ENCODE measurements at places on chromosomes 1 and 21.
A peak's percentile ranks its signal among the peaks of the same experiment; 100 is the strongest.

GRCh38 chr21:35438643-35439404 lies 389.7 kb upstream of the RUNX1 start:
- no peak for DNase-seq

GRCh38 chr1:110242062-110242461 lies 31.9 kb downstream of the KCNC4 start:
- no peak for DNase-seq

- no peak for DNase-seq
Observed at GRCh38 chr21:26806801-26807295, 38.4 kb downstream of the ADAMTS1 start.

GRCh38 chr21:29240136-29240535 lies 58.6 kb upstream of the BACH1 start:
- DNase-seq, result no peak

DNA sequence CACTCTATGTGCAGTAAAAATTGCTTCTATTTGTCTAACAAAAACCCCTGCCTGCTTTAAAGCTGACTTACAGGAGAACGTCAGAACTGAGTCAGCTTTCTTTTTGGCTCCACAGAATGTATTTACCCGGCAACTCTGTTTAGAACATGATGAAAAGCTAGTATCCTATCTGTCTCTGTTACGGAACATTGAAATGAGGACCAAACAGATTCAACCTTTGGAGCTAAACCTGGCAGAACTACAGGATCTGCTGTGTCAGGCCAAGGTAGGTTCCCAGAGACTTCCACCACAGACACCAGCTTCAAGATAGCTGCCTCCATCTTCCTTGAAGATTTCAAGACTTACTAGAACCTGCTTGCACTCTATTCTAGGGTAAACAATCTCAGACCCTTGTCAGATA lies 132.6 kb downstream of the MACF1 start:
- no peak for DNase-seq

DNA sequence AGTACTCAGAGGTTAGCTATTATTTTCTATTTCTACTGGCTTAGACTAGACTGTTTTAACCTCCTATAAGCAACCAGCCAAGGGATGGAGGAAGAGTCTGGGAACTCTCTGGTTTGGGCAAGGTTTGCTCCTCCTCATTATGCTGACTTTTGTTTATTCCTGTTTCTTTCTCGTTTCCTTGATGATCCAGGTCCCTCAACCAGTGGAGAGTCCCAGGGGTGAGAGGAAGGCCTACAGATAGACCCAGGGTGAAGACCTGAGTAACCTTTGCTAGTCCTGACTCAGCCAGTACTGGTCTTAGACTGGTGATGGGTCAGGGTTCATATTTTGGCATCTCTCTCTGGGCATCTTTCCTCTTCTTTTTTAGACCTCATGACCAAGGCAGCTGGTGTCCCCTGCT lies 5.4 kb downstream of the TUFT1 start:
- DNase-seq, result no peak

DNA sequence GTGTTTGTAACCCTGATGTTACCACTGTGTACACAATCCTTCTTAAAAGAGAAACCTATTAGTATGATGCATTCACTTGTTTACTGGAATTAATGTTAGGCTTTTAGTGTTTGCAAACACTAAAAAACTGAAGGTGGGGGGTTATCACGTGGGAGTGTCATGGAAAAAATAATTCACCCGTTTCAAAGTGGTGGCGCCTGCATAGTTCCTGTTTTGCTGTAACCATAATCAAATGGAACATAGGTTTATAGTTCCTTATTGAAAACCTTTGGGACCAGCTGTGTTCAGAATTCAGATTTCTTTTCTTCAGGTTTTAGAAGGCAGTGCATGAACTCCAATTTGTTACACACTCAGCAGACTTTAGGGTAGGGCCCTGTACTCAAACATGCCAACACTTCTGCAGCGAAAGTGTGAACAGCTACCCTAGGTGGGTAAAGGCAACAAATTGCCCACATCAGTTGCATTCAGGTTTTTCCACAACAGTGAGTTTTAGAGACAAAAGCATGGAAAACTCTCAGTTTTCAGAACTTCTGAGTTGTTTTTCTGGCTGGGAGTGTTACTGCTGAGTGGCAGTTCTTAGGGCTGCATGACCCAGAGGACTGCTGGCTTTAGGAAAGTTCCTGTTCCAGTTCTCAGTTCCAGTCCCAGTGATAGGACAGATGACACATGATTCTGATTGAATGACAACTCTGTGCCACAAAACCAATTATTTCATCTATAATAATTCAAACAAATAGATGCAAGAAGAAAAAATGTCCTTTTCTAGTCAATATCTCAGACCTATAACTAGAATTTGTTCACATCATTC lies 29.1 kb upstream of the IVNS1ABP start:
- peak; percentile 23 for DNase-seq

DNA sequence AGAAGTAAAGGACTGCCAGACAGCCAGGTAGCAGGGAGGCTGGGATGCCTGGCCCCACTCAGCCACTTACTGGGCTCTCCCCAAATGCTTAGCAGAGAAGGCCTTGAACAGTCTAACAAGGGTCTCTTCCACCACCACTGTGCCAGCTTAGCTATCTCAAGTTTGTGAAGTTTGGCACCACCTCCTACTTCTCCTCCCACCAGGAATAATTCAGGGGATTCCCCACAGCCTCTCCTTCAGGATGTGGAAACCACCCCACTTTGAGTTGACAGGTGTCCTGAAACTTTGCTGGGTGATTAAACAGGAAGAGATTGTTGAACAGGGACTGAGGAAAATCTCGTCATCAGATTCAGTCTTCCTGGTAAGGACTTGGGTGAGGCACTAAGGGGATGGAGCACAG lies 59.4 kb upstream of the ATP1B1 start:
- no peak for DNase-seq

- DNase-seq, result no peak
Observed at GRCh38 chr21:46284733-46285132, 678 bp downstream of the MCM3AP start.

DNA sequence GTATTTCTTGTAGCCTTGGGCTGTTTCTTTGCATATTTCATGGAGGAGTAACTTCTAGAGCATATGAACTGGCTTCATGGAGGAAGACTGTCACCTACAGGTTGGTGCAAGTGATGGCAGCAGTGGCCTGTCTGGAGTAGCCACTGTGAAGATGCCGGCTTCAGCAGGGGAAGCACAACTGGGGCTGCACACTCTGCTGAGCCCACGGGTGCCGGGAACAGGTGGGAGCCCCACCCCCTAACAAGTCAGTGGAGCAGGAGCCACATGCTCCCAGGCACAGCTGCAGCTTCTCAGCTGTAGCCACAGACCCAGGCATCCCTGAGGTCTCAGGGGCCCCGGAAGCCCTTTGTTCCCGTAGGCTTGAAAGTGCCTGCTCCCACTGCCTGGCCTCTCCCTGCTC lies 43.2 kb upstream of the C1orf185 start:
- DNase-seq, result peak; percentile 51

DNA sequence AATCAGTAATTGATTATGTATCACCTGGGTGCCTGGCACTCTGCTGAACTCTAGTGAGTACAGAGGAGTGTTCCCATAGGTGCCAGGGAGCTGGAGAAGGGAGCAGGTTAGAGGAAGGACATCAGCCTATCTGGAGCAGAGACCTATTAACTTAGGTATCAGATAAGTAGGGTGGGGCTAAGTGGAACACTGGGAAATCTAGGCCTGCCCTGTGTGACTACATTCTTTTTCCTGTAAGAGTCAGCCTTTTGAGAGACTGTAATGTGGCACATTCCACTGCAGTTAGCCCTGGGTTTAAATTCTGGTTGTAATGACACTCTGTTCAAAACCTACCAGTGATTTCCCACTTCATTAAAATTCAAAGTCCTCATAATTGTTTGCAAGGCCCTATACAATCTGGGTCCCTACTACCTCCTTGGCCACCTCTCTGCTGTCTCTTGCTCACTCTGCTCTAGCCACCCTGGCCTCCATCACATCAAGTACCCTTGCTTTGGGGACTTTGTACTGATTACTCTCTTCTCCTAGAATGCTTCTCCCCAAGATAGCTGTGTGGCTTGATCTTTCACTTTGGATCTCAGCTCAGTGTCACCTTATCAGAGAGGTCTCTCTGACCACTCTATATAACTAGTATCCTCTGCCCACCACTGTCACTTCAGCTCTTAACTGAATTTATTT lies 12.9 kb downstream of the STX12 start:
- no peak for DNase-seq

- DNase-seq, result no peak
Observed at GRCh38 chr1:173440430-173440829, 36.7 kb upstream of the PRDX6 start.

- DNase-seq, result no peak
Observed at GRCh38 chr1:174703309-174703708, 255.5 kb downstream of the GPR52 start.

- no peak for DNase-seq
Observed at GRCh38 chr1:230394134-230394533, 32.0 kb downstream of the PGBD5 start.

DNA sequence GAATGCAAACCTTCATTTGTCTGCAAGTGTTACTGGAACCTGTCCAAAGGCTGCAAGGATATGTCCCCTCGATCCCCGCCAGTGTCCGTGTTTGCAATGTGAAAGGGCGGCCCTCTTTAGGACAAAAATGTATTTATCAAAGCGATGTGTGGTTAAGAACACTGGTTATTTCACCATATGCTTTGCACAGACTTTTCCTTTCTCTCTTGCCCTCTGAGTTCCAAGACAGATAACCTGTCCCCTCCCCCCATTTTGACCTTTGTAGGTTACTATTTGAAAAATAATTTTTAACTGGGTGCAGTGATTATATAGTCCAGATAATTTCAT lies 1.8 kb downstream of the CHRM3 start:
- no peak for DNase-seq

- DNase-seq, result no peak
Observed at GRCh38 chr1:59137276-59137615, 159.6 kb upstream of the FGGY start.

GRCh38 chr21:37422382-37422781 lies 55.8 kb downstream of the DYRK1A start:
- DNase-seq, result no peak

DNA sequence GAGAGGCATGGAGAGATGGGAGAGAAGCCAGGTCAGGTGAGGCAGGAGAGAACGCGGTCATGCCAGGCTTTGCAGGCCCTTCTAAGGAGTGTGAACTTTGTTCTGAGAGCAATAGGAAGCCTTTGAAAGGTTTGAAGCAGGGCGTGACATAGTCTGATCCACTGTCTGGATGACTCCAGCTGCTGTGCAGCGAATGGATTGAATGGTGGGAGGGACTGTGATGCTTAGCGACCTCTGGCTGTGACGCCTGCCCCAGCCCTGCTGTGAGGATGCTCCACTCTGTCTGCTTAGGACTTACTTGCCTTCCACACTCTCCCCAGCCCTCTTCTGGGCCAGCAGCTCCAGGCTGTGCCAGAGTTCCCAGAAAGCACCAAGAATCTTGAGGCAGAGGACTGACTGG lies 41.8 kb upstream of the POU3F1 start:
- no peak for DNase-seq

DNA sequence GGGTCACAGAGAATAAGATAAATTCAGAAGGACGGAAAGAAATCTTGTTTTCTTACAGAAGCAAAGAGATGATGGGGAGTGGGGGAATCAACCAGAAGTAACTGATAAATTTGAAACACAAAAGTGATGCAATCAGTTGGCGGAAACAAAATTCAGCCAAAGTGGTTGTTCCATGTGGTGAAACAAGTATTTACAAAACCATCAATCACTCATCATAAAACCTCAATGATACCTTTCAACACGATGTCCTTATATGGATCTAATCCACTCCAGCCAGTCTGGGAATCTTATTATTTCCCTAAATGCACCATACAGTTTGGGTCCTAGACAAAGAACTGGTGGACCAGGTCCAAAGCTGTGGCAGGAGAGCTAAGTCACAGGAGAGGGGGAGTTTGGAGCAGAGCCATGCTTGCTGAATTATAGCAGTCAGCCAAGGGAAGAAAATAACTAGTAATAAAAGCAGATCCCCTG lies 303.8 kb upstream of the LRRC7 start:
- no peak for DNase-seq

DNA sequence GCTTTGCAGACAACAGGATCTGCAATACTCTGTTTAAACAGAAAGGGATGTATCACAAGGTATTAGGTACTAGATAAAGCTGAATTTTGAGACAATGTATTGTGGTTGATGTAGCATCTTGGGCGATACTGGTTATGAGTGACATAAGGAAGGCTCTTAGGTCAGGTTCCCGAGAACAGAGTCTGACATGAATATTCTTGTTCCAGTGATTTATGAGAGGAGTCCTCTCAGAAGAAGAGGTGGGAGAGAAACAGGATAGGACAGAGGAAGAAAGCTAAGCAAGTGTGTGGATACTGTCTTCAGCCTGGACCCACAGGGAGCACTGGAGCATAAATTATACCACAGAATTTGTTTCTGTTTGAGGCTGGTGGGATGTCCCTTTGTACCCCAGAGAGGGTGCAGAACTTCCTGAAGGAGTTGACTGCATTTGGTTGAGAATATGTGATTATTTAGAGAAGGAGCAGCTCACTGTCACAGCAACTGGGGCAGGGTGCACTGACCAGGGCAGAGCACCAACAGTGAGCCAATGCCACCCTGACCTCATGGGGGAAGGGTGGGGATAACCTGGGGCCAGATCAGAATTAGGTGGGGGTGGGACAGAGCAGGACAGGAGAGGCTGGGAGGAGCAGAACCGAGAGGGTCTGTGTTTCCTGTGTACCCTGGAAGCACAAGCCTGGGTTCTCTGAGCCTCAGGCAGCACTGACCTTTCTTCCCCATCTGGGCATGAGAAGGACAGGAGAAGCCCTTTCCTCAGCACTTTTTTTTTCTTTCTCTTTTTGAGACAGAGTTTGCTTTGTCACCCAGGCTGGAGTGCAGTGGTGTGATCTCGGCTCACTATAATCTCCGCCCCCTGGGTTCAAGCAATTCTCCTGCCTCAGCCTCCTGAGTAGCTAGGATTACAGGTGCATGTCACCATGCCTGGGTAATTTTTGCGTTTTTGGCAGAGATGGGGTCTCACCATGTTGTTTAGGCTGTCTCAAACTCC lies 36.3 kb upstream of the SLC6A9 start:
- DNase-seq, result no peak

- DNase-seq, result peak; percentile 92
Observed at GRCh38 chr1:26697978-26698849, 2.4 kb downstream of the ARID1A start.

DNA sequence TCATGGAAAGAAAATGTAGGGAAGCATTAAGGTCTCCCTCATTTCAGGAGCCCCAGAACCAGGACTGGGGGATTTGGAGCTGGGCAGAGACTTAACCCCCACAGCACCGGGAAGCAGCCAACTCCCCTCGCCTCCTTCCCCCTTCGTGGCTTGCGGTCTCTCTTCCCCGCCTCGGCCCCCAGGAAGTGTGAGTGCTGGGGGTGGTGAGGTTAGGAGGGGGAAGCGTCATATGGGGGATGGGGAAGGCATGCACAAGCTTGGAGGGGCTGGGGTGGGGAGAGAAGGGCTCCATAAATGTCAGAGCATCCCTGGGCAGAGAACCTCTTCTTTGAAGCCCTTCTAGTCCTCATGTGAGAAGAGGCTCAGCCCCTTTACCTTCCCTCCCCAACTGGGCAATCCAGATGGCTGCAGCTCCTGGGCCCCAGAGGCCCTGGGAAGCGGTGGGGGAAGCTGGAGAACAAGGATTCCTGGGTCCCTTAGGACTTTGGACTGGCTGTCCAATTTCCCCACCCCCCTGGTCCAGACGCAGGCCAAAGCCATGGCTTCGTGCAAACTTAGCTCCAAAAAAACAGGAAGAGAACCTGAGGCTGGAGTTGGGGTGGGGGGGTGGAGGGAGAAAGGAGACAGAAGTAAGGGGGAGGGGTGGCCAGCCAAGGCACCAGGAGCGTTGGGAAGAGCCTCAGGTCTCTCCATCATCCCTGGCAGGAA lies 7.8 kb downstream of the ZBTB7B start:
- DNase-seq, result no peak

GRCh38 chr21:29034678-29035077 lies 10.2 kb downstream of the USP16 start:
- DNase-seq, result no peak

GRCh38 chr21:20257052-20257740 lies 741.0 kb upstream of the NCAM2 start:
- peak; percentile 24 for DNase-seq

Measured in hematopoietic multipotent progenitor cell treated with erythropoietin and hydrocortisone succinate and interleukin-3 and kit ligand, for 8 days (in vitro differentiated cells).